Suprapubic skin (tissue), 4 donors: ENCODE measurements at places on chromosomes 2 and 18.

GRCh38 chr2:6792883-6793282 lies 72.8 kb downstream of the CMPK2 start:
- DNase-seq: no peak

GRCh38 chr18:63346031-63346430 lies 21.0 kb downstream of the KDSR start:
- no peak for DNase-seq

- DNase-seq: no peak
These were observed 27.1 kb downstream of the SULT1C4 start for GRCh38 chr2:108404784-108405397.

- DNase-seq: no peak
These were observed 118.4 kb upstream of the PXDN start for GRCh38 chr2:1862608-1863280.

- no peak for DNase-seq
These were observed 72.4 kb downstream of the CERS6 start for GRCh38 chr2:168528469-168528868.

- no peak for DNase-seq
These were observed 499.0 kb downstream of the TGIF1 start for GRCh38 chr18:3948958-3949357.

GRCh38 chr2:73851274-73851673 lies 22.5 kb downstream of the STAMBP start:
- DNase-seq: no peak

GRCh38 chr2:230657906-230658305 lies 54.7 kb upstream of the CAB39 start:
- no peak for DNase-seq

DNA sequence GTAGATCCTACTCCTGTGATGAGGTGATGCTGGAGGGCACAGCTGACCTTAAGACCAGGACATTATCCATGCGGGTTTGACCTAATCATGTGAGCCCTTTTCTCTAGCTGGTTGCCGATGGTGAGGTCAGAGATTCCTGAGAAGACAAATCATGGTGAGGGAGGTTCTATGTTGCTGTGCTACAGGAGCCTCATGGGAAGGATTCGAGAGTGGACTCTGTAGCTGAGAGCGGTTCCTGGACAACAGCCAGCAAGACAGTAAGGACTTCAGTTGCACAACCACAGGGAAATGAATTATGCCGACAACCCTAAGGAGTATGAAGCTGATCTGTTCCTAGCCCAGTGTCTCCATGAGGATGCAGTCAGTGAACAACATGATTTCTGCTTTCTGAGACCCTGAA lies 80.4 kb downstream of the EPB41L3 start:
- DNase-seq: peak; percentile 80

DNA sequence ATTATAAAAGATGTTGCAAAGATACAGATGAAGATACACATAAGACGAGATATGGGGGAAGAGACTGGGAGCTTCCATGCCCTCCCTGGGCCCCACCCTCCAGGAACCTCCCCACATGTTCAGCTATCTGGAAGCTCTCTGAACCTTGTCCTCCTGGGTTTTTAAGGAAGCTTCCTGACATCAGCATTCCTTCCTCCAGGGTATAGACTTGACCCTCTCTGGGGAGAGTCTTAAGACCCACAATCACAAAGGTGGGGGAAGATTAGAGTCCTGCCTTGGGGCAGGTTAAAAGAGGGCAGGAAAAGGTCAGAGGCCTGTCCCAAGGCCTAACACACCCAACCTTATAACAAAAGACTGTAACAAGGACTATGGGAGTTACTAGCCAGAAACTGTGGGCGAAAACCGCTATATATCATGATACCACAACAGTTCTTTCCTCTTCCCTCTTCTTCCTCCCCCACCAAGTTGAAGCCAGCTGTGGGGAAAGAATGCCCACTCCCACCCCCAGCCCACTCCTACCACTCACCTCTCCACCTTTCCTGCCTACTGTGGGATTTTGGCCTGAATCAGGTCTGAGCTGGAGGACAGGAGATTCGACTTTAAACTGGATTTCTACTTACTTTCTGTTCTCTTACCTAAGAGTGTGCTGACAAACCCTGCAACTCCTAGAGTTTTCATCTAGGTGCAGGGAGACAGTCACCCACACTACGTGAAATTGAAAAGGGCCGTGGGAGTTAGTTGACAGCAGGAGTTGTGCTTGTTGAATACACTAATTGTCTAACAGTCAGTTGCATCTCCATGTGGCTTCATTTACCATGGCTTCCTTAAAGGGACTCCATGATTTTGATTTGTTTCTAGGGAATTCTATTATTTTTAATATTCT lies 105.0 kb downstream of the LAMA3 start:
- no peak for DNase-seq

DNA sequence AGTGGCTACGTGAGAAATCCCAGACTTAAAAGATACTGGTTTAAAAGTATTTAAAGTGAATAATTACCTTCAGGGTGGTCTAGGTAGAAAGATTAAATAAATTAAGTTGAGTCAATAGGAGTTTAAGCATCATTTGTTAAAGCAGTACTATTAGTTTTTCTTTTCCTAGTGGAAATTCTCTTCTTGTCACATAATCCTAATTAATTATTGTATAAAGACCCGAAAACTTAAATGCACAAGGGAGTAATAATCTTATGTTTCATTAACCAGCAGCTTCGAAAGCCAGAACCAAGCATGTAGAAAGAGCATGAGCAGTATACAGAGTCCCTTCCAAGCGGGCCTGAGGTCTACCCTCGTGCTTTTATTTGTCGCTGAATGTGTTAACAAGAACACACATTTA lies 90.2 kb upstream of the SKOR2 start:
- DNase-seq: no peak

DNA sequence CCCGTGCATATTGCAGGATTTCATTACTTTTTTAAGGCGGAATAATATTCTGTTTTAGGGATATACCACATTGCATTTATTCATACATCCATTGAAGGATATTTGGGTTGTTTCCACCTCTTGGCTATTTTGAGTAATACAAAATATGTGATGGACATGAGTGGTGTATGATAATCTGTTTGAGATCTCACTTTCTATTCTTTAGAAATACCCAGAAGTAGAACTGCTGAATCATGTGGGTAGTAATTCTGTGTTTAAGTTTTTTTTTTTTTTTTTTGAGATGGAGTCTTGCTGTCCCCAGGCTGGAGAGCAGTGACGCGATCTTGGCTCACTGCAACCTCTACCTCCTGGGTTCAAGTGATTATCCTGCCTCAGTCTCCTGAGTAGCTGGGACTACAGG lies 201.4 kb downstream of the NYAP2 start:
- DNase-seq: no peak

- no peak for DNase-seq
These were observed 255.2 kb upstream of the SPRED2 start for GRCh38 chr2:65687614-65688013.

- DNase-seq: no peak
These were observed 35.6 kb downstream of the ACTR2 start for GRCh38 chr2:65263262-65263661.

GRCh38 chr2:199459286-199460100 lies 1.8 kb upstream of the SATB2 start:
- DNase-seq: peak; percentile 91

GRCh38 chr2:208620487-208620978 lies 213.9 kb downstream of the PTH2R start:
- no peak for DNase-seq

DNA sequence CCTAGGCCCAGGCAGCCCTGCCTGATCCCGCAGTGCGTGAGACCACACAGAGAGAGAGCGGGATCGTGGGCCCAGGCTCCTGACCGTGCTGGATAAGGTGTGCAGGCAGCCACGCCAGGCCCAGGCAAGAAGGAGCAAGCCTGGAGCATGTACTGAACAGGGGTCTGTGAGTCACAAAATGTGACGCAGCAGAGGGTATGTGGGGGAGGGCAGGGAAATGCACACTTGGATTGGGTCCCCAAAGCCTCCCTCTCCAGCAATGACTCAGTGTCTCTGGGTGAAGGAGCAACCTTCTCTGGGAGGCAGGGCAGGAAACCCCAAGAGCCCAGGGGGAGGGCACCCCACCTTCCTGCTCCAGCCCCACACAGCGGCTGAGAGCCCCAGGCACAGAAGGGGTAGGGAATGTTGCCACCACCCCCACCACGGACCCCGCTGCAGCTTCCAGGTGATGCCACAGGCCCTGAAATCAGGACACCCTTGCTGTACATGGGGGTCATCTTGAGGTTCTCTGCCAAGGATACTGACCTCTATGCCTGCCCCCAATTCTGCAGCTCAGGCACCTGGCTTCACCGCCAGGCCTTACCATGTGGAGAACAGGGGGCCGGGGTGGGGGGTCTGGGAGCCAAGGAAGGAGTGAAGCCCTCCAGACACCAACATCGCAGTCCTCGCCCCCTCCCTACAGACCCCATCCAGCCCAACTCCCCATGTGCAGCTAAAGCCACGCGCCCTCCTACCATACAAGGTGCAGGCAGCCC lies 1.3 kb upstream of the GPC1 start:
- peak; percentile 79 for DNase-seq

DNA sequence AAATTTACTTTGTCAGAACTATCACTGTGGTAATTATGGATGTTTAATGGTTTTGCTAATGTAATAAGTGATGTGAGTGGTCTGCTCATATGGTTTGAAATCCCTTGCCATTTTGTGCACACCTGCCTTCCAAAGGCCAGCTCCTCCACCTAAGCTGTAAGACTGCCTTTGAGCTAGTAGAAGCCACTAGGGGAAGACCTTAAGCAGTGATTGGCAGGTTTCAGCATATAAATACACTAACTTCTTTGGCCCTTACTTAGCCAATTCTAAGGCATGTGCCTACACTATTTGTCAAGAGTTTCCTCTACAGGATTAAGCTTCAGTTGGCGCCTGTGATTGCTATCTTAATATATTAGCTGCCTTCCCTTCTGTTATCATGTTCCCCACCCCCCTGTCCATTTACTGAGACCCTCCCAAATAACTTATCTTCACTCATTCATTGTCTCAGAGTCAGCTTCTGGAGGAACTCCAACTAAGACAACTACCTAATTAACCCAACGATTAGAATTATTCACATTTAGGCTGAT lies 141.1 kb downstream of the MBD5 start:
- no peak for DNase-seq

GRCh38 chr2:88603146-88603545 lies 24.1 kb downstream of the EIF2AK3 start:
- DNase-seq: no peak

DNA sequence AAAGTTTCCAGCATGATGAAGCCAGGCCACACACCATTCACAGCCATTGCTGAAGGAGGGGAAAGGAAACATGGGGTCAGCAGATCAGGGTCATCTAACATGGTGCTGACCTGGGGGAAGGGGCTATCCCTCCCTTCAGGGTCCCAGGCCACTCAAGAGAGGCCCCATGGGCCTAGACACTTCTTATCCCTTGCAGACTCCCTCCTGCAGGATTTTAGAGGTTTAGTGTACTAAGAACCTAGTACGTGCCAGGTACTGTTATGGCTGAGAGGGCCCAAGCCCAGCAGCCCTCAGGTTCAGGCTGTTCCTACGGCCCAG lies 8.8 kb downstream of the KHK start:
- no peak for DNase-seq

DNA sequence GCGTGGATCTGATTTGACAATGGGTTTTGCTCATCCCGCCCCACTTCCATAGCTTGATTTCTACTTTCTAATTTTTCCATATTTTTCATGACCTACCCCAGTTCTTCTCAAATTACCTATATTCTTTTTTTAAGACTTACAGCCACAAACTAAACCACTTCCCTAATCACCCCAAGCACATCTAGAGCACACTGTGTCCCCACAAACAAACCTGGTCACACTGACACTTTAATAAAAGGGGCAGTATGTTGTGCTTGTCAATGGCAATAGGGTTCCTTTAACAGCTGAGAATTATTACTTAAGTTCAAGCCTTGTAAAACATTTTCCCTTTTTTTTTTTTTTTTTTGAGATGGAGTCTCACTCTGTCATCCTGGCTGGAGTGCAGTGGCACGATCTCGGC lies 47.1 kb downstream of the MREG start:
- no peak for DNase-seq

GRCh38 chr2:217738061-217738460 lies 264.7 kb downstream of the TNS1 start:
- DNase-seq: peak; percentile 16

GRCh38 chr18:3454365-3455089 lies 4.6 kb downstream of the TGIF1 start:
- DNase-seq: no peak

- DNase-seq: no peak
These were observed 68.7 kb downstream of the RHBDD1 start for GRCh38 chr2:226904592-226904991.

DNA sequence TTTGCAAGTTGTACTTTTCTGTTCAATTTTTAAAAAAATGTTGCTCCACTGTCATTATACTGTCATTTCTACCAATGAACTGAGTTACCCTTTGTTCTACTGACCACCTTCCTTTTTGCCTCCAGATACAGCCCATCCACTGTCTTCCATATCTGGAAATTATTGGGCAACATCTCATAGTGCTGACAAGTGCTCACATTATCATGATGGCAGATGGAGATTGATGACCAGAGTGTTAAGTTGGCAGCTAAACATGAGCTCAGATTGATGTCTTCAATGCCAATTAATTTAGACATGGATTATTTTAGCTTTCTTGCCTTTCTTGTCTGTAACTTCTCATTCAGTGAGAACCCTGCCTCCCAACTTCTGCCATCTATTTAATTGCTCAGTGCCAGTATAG lies 76.6 kb downstream of the KIAA1328 start:
- DNase-seq: no peak

- no peak for DNase-seq
These were observed 129.1 kb upstream of the SMAD2 start for GRCh38 chr18:48059455-48060010.

- DNase-seq: no peak
These were observed 147.7 kb downstream of the PPP1R1C start for GRCh38 chr2:182133195-182133891.

DNA sequence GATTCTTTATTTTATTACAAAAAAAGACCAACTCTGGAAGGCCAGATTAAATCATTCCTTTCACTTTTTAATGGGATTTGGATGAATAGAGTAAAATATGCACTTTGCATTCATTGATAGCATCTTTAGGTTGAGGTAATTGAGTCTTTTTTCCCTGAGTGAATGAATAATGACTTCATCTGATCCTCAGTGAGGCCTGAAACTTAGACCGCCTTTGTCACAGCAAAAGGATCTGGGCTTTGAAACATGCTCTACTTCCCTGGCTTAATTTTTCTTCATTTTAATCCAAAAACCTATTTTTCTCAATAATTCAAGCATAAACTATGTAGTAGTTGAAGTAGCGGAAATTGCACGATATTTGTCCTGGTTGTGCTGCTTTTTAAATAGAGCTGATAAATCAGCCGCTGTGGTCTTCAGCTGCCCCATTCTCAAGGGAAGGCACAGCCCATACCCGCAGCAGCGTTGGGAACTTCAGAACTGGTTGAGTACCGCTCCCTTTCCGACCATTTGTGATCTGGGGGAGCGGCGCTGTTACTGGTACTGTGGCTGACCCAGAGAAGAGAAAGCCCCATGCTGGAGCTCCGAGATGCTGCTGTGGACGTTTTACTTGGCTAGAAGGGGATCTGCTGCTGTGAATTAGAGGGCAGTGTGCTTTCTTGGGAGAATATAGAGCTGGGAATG lies 145.3 kb upstream of the NFATC1 start:
- no peak for DNase-seq

- no peak for DNase-seq
These were observed 33.5 kb downstream of the SOWAHC start for GRCh38 chr2:109647636-109648035.
